ENCODE measurements at places on chromosomes 1 and 21.

- DNase-seq = no peak
These were observed 18.9 kb upstream of the NID1 start for GRCh38 chr1:236083650-236084385.

GRCh38 chr1:171355727-171356126 lies 41.7 kb downstream of the FMO4 start:
- DNase-seq = no peak

DNA sequence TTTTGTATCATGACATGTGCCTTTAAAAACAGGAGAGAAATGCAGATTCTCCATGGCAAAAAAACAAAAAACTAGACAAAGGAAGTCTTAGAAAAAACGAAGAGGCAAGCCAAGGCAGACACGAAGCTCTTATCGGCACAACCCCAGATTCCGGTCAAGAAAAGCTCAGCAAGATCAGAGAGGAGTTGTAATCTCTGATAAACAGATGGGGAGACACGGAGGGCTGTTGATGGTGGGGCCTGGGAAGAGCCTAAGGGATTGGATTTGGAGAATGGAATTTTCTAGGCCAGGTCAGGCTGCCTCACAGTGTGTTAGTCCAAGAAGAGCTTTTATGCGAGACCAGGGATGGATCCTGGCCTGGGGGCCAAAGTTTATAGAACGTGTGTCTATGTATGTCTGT lies 96.2 kb upstream of the AKT3 start:
- no peak for DNase-seq

DNA sequence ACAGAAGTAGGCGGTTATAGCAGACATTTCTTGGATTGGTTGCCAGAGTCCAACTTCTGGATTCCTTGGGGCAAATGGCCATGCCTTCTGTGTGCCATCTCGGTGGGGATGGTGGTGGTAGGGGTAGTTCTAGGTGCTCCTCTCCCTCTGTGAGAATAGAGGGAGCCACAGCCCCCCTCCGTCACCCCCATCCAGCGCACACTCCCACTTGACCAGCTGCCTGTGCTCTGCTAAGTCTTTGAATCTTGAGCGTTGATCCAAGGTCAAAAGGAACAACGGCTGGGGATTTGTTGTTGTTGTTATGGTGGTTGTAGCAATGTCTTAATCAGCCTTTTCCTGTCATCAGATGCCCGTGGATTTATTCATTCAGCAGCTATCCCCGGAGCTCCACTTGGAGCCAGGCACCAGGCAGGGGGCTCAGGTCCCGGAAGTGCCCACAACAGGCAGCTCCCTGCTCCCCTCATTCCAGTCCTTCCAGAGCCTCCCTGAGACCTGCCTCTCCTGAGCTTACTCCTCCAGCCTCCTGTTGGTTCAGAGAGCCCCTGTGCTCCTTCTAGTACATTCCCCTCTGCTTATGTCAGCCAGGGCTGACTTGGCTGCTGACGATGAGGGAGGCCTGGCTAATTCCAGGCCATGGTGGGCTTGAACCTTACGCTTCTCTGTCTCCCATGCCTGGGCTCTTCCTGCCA lies 146.6 kb upstream of the WNT4 start:
- DNase-seq = no peak

DNA sequence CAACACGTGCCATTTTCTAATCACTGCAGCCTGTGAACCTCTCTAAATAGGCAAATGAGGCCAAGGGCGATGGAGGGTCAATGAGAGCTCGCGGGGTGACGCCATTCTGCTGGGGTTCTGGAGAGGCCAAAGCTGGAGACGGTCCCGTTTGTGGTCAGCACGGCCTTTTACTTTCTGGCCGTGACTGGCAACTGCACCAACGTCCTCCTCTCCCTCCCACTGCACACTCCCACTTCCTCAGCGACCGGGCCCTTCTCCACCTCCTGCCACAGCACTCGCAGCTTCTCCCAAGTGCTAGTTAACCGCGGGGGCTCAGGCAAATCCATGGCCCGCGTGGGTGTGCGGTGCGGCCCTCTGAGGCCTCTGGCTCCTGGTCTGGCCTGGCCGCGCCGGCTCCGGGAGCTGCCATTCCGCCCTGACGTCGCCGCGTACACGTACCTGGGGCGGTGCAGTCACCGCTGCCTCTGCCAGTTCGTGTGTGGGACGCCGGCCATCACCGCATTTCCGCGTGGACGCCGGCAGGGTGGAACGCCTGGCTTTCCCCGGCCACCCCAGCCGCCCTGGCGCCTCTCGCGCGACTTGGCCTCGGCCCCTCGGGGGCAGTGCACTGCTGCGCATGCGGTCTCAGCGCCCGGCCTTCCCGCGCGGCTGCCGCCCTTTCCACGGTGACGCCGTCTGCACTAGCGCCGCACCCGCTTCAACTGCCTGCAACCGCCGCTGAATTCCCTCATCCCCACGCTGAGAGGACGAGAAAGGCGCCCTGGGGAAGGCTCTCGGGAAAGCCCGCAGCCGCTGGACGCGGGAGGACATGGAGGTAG lies 18.2 kb downstream of the OR2C3 start:
- DNase-seq = no peak

DNA sequence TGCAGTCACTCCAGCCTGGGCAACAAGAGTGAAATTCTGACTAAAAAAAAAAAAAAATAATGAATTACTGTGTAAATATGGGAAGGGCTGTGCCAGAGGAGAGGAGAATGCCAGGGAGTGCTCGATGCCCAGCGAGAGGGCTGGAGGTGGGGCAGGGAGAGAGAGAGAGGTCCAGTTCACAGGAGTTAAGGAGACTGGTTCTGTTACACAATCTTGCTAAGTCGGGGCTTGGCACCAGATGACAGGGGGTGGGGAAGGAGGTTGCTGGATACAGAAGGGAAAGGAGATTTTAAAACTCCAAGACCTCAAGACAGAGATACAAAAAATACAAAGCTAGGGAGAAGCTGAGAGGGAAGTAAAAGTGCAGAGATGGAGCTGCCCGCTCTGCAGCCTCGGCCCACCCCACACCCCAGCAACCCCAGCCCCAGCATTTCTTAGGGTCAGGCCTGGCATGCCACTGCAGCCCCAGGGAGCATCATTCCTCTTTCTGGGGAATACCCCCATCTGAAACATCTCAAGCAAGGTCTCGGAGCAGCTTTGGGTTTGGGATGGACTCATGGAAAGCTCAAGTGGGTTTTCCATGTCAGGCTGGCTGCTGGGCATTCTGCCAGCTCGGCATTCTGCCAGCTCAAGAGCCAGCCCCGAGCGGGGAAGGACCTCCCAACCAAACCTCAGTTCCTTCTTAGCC lies 991 bp downstream of the SELENBP1 start:
- peak; percentile 70 for DNase-seq

- DNase-seq = no peak
These were observed 17.4 kb upstream of the METTL18 start for GRCh38 chr1:169812131-169812530.

- DNase-seq = no peak
These were observed 158.8 kb upstream of the SGIP1 start for GRCh38 chr1:66375125-66375524.

GRCh38 chr1:235423214-235423652 lies 56.0 kb downstream of the TBCE start:
- no peak for DNase-seq

- DNase-seq = no peak
These were observed 41.4 kb upstream of the COL6A2 start for GRCh38 chr21:46056450-46056903.

DNA sequence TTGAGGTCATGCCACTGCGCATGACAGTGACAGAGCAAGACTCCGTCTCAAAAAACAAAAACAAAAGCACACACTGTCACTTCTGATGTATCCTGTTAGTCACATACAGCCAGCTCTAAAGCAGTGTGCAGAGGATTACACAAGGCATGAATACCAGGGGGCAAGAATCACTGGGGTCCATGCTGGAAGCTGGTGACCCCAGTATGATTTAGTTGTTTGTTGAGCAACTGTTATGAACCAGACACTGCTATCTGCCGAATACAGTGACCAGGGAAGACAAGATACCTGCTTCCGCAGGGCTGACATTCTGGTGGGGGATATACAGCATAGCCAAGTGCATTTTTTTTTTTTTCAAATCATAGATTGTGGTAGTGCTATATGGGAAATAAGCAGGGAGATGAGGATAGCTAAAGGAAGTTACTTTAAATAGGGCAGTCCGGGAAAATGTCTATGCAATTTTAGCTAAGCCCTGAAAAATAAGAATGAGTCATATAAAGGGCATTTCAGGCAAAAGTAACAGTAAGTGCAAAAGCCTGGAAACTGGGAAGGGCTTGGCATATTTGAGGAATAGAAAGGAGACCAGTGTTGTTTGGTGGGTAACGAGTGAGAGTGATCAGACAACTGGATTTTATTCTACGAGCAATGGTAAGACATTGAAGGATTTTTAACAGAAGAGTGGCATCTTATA lies 69.7 kb downstream of the ADSS2 start:
- no peak for DNase-seq

DNA sequence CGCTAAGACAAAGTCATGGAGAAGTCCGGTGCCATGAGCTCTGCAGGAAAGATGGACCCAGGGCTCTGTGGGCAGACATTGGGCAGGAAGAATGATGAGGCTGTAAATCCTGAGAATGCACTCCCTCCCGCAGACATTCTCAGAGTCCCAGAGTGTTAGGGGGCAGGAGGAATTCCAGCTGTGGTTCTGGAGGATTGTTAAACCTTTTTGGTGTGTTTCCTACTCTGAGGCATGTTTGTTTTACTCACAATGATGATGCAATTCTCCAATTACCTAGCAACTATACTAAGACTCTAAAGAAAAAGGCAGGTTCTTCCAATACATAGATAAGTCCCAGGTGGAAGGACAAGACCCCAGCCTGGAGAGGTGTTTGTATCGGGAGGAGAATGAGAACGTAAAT lies 2.8 kb upstream of the CAPN9 start:
- no peak for DNase-seq

Measured in NCI-H187 treated with DMSO at 0.1 percent for 48 hours (cell line).